ENCODE measurements at places on chromosomes 16 and 17.

- H3K4me1 ChIP-seq, result no peaks in the 10 kb centered on the region
- no peak overlapping the region for H3K27ac ChIP-seq
- no peak for DNase-seq
Measured at GRCh38 chr17:62692721-62693431, 65.4 kb downstream of the MRC2 start.

GRCh38 chr17:37389160-37389559 is 13.4 kb downstream of the C17orf78 start:
- no peaks in the 10 kb centered on the region for H3K27me3 ChIP-seq
- H3K27ac ChIP-seq, result no peak overlapping the region
- no peaks in the 10 kb centered on the region for H3K36me3 ChIP-seq
- no peak for DNase-seq
- H3K4me3 ChIP-seq, result no peak overlapping the region

- H3K27me3 ChIP-seq, result no peaks in the 10 kb centered on the region
- peaks cover 43% of the 10 kb centered on the region for H3K36me3 ChIP-seq
- H3K4me1 ChIP-seq, result no peaks in the 10 kb centered on the region
- no peak overlapping the region for H3K4me3 ChIP-seq
Measured at GRCh38 chr16:8928467-8928957, 35.2 kb downstream of the USP7 start.

- H3K36me3 ChIP-seq, result no peaks in the 10 kb centered on the region
- no peak overlapping the region for H3K27ac ChIP-seq
- DNase-seq, result no peak
- no peaks in the 10 kb centered on the region for H3K4me1 ChIP-seq
- H3K4me3 ChIP-seq, result no peak overlapping the region
Measured at GRCh38 chr16:19210280-19210924, 42.4 kb downstream of the SYT17 start.

DNA sequence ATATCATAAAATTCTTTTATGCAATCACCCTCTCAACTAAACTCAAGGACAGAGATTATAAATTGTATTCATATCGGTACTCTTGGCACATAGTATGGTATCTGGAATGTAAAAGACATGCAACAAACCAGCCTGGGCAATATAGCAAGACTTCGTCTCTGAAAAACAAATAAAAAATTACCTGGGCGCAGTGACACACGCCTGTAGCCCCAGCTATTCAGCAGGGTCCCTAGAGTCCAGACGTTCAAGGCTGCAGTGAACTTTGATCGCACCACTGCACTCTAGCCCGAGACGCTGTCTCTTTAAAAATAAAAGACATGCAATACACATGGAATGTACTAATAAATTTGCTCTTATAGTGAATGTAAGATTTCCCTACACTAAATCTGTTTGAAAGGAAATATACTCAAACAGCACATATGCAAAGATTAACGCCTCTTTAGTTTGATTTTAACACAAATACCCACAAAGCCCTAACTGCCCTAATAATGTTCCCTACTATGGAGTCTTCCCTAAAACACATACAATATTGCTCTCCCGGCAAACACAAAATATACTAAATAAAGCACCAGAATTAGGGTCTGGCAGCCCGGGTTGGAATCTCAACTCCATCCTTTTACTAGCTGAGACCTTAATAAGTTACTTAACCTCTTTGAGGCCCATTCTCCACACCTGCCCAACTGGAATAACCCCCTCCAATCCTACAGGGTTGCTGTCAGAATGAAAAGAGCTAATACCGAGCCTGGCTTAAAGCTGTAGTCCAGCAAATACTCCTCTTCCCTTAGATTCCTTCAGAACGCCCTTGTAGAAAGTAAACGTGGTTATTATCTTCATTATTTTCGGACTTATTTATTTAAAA is 1.2 kb downstream of the ABCA5 start:
- no peaks in the 10 kb centered on the region for H3K36me3 ChIP-seq
- H3K27ac ChIP-seq, result no peak overlapping the region
- peaks cover 10% of the 10 kb centered on the region for H3K27me3 ChIP-seq
- no peak for DNase-seq

DNA sequence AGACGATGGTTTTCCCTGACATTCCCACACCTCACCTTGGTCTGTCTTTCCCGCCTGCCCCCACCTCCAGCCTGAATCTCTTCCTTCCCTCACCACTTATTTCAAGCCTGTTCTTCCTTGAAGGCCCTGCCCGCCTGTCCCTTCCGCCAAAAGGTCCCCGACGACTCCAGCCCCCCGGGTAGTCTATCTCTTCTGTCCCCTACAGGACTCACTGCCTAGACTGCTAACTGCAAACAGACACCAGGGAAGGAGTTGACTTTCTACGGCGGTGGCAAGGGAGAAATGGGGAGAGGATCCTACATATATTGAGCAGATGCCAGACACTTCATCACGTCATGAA is 53.7 kb downstream of the NT5M start:
- H3K36me3 ChIP-seq, result no peaks in the 10 kb centered on the region
- H3K27me3 ChIP-seq, result no peaks in the 10 kb centered on the region
- H3K4me1 ChIP-seq, result peaks cover 30% of the 10 kb centered on the region
- no peak overlapping the region for H3K27ac ChIP-seq
- H3K4me3 ChIP-seq, result no peak overlapping the region

DNA sequence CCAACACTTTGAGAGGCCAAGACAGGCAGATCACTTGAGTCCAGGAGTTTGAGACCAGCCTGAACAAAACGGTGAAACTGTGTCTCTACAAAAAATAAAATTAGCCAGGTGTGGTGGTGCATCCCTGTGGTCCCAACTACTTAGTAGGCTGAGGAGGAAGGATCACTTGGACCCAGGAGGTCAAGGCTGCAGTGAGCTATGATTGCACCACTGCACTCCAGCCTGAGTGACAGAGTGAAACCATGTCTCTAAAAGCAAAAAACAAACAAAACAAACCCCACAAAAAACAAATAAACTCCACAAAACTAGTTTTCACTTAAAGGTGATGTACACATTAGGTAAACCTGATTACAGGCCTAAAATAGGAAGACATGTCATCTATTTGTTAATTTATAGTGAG is 40.3 kb downstream of the MARVELD3 start:
- H3K27me3 ChIP-seq, result no peaks in the 10 kb centered on the region
- no peak for DNase-seq
- no peak overlapping the region for H3K27ac ChIP-seq

GRCh38 chr17:46818929-46819859 is 702 bp upstream of the WNT3 start:
- no peak for DNase-seq
- no peaks in the 10 kb centered on the region for H3K36me3 ChIP-seq
- no peak overlapping the region for H3K4me3 ChIP-seq
- no peak overlapping the region for H3K27ac ChIP-seq

GRCh38 chr17:74218436-74218835 is 5.1 kb downstream of the TTYH2 start:
- DNase-seq, result no peak
- H3K4me3 ChIP-seq, result no peak overlapping the region
- H3K27me3 ChIP-seq, result peaks cover 3% of the 10 kb centered on the region
- H3K4me1 ChIP-seq, result peaks cover 40% of the 10 kb centered on the region
- H3K27ac ChIP-seq, result no peak overlapping the region
- no peaks in the 10 kb centered on the region for H3K36me3 ChIP-seq

DNA sequence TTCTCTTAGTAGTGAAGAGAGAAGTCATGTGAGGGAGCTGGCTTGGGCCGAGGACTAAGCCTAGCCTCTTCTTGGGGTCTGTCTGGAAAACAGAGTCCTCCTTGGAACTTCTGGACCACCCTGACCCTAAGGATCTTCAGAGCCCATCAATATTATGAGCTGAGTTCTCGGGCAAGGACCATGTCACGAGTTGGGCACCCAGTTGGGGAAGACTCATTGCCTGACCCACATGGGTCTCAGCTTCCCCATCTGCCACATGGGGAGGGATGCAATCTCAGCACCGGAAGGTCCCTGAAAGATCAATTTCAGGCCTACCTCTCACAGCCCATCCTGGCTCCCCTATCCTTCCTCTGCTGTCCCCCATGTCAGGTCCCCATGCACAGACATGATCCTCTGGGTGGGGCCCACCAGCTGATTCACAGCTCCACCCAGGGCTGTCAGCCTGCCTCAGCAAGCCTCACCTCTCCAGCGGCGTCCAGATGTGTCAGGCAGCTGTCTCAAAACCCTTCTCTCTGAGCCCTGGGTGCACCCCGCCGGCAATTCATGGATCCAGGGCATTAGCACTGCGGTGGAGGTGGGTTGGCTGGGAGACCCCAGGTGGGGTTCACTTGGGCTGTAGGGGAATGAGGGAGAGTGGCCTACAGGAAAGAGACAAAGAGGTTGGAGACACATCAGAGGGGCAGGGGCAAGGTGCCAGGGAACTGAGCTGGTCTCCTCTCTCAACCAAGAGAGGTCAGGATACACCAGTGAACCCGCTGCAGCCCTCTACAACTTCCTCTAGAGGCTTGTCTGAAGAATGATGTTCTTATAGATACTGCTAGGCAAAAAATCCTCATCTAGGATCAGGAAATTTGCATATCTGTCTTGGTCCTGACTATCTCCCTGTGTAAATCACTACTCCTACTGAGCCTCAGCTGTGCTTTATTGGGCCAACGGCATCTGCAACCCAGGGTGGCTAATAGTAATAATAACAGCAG is 1.8 kb downstream of the NLRP1 start:
- H3K27ac ChIP-seq, result no peak overlapping the region
- no peaks in the 10 kb centered on the region for H3K36me3 ChIP-seq
- peaks cover 33% of the 10 kb centered on the region for H3K4me1 ChIP-seq

DNA sequence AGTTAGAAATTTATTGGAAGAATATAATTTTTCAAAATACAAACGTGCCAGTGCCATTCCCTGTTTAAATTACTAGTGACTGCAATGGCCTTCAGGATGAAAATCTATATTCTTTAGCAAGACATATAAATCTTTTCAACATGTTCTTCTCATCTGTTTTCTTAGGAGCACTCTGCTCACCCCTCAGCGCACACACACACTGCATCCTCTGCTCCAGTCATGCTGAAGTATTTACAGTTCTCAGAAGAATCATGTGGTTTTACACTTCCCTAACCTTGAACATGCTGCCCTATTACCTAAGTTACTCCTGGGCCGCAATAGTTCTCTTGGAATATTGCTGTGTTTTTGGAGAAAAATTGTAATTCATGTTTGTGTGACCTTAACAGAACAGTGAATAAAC is 820.6 kb downstream of the CDH8 start:
- no peak for DNase-seq
- no peaks in the 10 kb centered on the region for H3K4me1 ChIP-seq
- no peaks in the 10 kb centered on the region for H3K36me3 ChIP-seq
- no peaks in the 10 kb centered on the region for H3K27me3 ChIP-seq
- no peak overlapping the region for H3K27ac ChIP-seq

DNA sequence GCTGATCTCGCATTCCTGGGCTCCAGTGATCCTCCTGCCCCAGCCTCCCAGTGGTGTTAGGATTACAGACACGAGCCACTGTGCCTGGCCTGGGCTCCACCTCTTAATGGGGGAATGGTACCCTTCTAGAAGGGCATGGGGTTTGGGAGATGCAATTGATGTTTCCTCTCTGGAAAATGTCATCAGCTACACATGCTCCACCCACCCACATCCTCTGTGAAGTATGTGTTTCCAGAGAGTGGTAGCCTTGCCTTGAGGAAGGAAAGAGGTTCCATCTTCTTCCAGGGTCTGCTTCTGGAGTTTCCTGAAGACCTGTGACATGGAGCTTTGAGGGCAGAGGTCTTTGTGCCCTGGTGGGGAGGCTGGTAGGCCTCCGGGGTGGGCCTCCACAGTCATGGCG is 45.2 kb upstream of the GSE1 start:
- H3K4me3 ChIP-seq, result no peak overlapping the region
- H3K27me3 ChIP-seq, result no peaks in the 10 kb centered on the region
- H3K36me3 ChIP-seq, result peaks cover 24% of the 10 kb centered on the region
- DNase-seq, result no peak
- peaks cover 97% of the 10 kb centered on the region for H3K4me1 ChIP-seq

- no peak for DNase-seq
- no peak overlapping the region for H3K4me3 ChIP-seq
- H3K36me3 ChIP-seq, result peaks cover 76% of the 10 kb centered on the region
- peaks cover 5% of the 10 kb centered on the region for H3K4me1 ChIP-seq
Measured at GRCh38 chr17:17167356-17167755, 38.8 kb downstream of the PLD6 start.

- H3K27ac ChIP-seq, result peak within 1 kb of the TSS; percentile 48
- H3K4me1 ChIP-seq, result peaks cover 9% of the 10 kb centered on the region
- H3K4me3 ChIP-seq, result peak within 1 kb of the TSS; percentile 58
- H3K27me3 ChIP-seq, result peaks cover 35% of the 10 kb centered on the region
- H3K36me3 ChIP-seq, result no peaks in the 10 kb centered on the region
- peak; percentile 36 for DNase-seq
Measured at GRCh38 chr16:47143677-47144558, at the start of gene NETO2. Gene NETO2, minus strand, starts transcription at chr16:47143945. Its CDS starts 333 bp downstream, at chr16:47143612.

- DNase-seq, result no peak
- H3K36me3 ChIP-seq, result no peaks in the 10 kb centered on the region
- no peak overlapping the region for H3K27ac ChIP-seq
Measured at GRCh38 chr16:88316151-88316550, 66.6 kb upstream of the ZNF469 start.

- no peak for DNase-seq
- peaks cover 85% of the 10 kb centered on the region for H3K4me1 ChIP-seq
- no peaks in the 10 kb centered on the region for H3K27me3 ChIP-seq
- no peaks in the 10 kb centered on the region for H3K36me3 ChIP-seq
- peak overlapping the region; percentile 3 for H3K27ac ChIP-seq
Measured at GRCh38 chr16:84603140-84603816, 14.6 kb downstream of the COTL1 start.

DNA sequence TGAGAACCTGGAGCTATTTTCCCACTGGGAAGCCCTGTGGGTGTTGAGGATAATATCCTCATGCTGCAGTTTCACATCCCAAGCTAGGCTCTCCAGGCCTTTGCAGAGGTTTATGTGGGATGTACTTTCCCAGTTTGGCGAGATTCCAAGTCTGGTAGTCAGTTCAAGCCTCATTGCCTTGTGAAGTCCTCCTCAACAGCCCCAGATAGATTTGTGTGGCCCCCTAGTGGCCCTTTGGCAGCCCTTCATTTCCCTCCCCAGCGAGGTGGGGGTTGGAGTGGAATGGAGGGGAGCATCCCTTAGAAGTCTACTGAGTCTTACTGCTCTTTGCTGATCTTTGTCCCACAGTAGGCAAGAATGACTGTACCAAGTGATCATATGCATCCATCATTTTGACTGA is 137.9 kb downstream of the CDH11 start:
- DNase-seq, result no peak
- no peak overlapping the region for H3K4me3 ChIP-seq
- no peaks in the 10 kb centered on the region for H3K4me1 ChIP-seq
- no peaks in the 10 kb centered on the region for H3K27me3 ChIP-seq
- no peak overlapping the region for H3K27ac ChIP-seq
- H3K36me3 ChIP-seq, result no peaks in the 10 kb centered on the region

DNA sequence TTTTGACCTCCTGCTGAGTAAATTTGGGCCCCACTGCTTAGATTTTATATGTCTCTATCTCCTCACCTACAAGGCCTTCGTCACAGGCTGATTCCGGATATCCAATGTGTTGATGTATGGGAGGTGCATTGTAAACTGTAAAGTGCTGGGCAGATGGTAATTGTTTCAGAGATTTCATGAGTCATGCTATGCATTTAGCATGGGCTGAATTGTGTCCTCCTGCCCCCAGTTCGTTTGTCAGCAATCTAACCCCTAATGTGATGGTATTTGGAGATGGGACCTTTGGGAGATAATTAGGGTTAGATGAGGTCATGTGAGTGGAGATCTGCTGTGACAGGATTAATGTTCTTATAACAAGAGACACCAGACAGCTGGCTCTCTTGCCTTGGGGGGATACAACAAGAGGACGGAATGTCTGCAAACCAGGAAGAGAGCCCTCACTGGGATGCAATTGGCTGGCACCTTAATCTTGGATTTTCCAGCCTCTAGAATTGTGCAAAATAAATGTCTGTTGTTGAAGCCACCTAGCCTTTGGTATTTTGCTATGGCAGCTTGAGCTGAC is 101.8 kb upstream of the NLRP1 start:
- no peaks in the 10 kb centered on the region for H3K36me3 ChIP-seq
- H3K27me3 ChIP-seq, result no peaks in the 10 kb centered on the region
- no peak for DNase-seq
- no peaks in the 10 kb centered on the region for H3K4me1 ChIP-seq

GRCh38 chr16:79008869-79009179 is 591.7 kb downstream of the MAF start:
- H3K27me3 ChIP-seq, result no peaks in the 10 kb centered on the region
- H3K27ac ChIP-seq, result no peak overlapping the region
- no peak overlapping the region for H3K4me3 ChIP-seq
